ENCODE measurements at places on chromosomes 3 and 15.
A peak's percentile ranks its signal among the peaks of the same experiment; 100 is the strongest.

DNA sequence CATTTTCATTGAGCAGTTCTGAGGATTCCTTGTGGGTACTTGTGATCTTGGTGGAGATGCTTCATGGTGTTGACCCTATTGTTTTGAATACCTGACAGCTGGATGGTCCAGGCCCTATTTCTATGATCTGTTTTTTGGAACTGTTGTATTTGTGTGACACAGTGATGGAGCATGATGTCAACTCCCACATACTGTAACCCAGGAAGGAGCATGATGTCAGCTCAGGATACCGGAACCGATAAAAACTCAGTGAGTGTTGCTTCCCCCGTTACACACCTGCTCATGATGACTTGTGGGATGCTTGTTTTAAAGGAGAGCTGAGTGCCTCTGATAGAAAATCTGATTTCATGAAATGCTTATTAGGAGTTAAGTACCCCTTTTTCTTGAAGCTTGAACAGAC, 45.1 kb downstream of the ZBTB38 start:
- DNase-seq: no peak

- DNase-seq: no peak
Measured at GRCh38 chr3:105772635-105773034, 96.2 kb downstream of the CBLB start.

DNA sequence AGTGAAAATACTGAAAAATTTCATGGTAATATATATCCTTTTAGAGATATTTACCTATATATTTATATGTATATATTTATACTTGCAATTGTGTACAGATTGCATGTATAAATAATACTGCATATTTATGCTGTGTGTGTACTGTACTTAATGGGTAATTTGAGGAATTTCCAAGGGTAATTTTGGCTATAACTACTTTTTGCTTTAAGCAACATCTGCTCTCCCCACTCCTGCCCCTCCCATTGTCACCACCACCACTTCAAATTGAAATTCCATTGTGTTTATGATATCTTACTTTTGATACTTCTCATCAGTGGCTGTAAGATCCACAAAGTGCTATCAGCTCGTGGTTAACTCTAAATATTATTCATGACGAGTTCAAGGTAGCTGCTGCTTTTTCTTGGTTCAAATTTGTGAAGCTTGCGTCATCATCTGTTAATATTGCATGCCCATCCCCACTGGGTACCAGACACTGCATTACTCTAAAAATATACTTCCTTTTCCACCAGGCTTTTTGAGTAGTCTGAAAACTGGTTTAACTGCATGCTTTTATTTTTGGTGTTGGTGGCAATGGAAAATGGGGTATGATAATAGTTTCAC, 91.7 kb upstream of the MITF start:
- DNase-seq: no peak

GRCh38 chr3:64650715-64651114, 37.1 kb downstream of the ADAMTS9 start:
- DNase-seq: no peak

- no peak for DNase-seq
Measured at GRCh38 chr3:81985996-81986723, 224.7 kb upstream of the GBE1 start.

- DNase-seq: no peak
Measured at GRCh38 chr3:157180262-157180661, 20.3 kb upstream of the CCNL1 start.

- no peak for DNase-seq
Measured at GRCh38 chr3:137972396-137972795, 37.6 kb upstream of the CLDN18 start.

DNA sequence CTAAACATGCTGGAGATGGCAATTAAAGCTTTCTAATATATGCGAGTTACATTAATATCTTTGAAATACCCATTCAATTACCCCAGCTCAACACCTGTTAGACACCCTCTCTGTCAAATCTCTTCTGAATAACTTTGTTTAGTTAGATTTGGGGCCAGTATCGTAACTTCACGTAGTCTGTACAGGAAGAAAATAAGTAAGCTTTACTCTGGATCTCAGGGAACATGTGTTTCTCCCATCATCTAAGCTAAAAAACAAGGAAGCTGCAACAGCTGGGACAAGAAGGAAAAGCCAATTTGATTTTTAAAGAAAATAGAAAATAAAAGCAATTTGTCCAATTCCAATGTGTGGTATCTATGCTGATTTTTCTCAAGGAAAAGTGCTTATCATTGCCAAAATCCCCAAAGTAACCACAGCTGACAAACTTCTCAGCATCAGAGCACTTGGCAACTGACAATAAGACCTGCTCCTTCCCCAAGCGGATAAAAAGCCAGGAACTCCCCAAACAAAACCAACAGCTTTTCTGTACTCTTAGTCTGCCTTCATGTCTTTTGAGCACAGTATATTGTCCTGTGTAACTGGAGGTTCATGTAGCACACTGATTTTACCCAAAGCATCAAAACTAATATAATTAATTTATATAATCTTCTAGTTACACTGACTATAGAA, 279.1 kb downstream of the ZBTB20 start:
- no peak for DNase-seq

DNA sequence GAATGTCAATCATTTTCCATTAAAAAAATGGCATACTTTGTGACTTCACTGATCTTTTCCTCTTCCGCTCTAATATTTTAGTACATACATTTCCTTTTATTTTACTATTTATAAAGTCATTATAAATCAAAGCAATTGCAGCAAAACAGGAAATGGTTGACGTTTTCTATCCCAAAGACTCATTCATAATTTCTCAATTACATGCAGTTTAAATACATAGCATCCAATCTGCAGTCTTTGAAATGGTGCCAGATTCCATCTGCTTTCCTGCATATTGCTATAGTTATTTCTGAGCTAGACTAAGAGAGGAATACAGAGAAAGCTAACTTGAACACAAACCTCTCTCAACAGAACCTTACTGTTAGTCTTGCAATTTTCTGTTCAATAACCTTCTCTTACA, 179.8 kb downstream of the ZPLD1 start:
- DNase-seq: no peak

GRCh38 chr15:62712455-62712839, 330.1 kb upstream of the TPM1 start:
- DNase-seq: no peak

- no peak for DNase-seq
Measured at GRCh38 chr3:191300422-191300821, 28.8 kb upstream of the CCDC50 start.

- no peak for DNase-seq
Measured at GRCh38 chr3:157472648-157473047, 30.6 kb downstream of the VEPH1 start.

- DNase-seq: no peak
Measured at GRCh38 chr15:40108061-40108854, 421 bp downstream of the BMF start.

- no peak for DNase-seq
Measured at GRCh38 chr3:172787746-172788145, 37.2 kb downstream of the ECT2 start.

DNA sequence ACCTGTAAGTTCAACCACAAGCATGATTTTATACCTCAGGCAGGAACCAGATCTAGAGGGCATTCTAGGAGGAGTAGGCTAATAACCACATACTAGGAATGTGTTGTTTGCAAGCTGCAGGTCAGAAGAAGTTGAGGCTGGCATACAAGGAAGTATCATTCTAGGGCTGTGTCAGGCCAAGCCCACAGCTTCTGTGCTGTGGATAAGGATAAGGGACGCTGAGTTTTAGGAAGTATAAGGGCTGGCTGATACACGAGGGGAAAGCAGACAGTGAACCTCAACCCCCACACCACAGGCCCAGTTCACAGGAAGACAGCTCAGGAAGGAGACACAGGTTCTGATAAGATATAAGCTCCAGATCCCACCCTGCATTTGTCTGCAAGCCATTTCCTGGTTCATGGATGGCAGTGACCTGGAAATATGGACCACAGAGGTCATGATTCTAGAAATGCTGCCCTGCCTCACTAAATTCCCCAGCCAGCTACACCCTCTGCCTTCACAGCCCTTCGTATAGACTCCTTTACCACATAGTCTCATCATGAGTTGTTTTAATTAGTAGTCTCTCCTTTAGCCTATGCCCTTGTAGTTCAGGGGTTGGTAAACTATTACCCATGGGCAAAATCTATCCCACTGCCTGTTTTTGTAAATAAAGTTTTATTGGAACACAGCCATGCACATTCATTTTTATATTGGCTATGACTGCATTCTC, 260.7 kb downstream of the OPA1 start:
- DNase-seq: no peak

GRCh38 chr3:148992027-148992634, 791 bp downstream of the GYG1 start:
- DNase-seq: no peak

GRCh38 chr3:139132976-139133375, 88.3 kb upstream of the PRR23C start:
- DNase-seq: no peak

- DNase-seq: no peak
Measured at GRCh38 chr3:148464246-148464645, 233.5 kb upstream of the AGTR1 start.

DNA sequence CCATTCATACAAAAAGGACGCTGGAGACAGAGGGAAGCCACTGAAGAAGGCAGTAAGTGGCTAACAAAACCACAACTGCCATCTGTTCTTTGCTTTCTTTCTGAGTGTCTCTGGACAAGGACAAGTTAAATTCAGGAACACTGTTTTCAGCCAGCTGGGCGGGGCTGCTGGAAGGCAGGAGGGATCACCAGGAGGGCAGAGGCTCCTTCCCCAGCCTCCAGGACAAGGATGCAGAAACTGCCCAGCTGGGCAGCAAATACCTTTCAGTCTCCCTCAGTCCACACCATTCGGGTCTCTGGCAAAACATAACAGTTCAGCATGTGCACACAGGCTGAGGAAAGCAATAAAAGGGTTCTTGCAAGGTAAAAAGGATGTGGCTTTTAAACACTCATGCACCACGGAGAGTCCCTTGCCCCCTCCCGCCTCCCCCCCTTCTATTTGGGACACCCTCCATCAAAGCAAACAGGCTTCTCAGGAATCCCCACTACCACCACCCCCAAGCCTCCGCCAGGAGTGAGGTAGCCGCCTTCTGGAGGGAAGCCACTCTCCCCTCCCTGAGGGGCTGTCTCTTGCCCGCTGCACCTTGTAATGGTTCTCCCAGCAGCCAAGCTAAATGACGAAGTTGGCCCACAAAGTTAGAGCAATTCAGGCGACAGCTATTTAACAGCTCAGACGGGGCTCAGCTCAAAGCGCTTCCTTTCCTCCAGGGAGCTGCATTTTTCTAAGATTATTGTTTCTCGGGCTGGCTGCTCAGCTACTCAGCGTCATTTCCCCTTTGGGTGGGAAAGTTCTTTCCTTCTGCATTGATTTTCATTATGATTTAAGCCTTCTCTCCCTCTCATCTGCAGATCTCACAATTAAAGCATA, 3.8 kb downstream of the HEG1 start:
- peak; percentile 78 for DNase-seq

- no peak for DNase-seq
Measured at GRCh38 chr15:91589360-91589759, 264.1 kb upstream of the SLCO3A1 start.

DNA sequence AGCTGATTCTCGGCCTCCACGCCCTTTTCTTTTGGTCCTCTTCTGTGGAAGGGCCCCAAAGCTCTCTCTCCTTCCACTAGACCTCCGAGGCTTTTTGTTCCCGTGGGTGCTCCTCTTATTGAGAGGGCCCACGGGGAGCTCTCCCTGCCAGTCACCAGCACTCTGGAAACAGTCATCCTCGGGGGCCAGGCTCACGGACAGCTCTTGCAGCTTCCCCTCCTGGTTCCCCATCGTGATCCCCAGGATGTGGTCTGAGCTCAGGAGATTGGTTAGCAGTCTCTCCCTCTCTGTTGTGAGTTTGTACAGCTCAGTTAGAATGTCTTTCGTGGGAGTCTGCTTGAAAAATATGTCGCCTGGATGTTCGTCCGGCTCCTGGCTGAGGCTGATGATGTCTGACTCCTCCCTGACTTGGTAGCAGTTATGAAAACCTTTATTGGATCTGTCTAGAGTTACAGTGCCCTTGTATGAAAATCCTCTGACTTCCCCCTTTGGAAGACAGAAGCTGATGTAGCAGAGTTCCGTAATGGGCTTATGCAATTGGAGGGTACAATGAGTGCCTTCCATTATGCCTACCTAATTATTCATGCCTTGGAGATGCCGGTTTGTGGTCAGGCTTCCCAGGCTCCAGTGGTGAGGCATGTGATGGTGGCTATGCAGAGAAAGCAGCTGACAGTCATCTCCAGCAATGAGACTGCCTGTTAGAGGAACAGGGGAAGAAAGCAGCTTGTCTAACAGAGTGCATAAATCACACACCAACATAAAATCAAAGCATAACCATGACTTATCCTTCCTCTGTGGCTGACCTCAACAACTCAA, 40.0 kb downstream of the FMN1 start:
- DNase-seq: no peak

DNA sequence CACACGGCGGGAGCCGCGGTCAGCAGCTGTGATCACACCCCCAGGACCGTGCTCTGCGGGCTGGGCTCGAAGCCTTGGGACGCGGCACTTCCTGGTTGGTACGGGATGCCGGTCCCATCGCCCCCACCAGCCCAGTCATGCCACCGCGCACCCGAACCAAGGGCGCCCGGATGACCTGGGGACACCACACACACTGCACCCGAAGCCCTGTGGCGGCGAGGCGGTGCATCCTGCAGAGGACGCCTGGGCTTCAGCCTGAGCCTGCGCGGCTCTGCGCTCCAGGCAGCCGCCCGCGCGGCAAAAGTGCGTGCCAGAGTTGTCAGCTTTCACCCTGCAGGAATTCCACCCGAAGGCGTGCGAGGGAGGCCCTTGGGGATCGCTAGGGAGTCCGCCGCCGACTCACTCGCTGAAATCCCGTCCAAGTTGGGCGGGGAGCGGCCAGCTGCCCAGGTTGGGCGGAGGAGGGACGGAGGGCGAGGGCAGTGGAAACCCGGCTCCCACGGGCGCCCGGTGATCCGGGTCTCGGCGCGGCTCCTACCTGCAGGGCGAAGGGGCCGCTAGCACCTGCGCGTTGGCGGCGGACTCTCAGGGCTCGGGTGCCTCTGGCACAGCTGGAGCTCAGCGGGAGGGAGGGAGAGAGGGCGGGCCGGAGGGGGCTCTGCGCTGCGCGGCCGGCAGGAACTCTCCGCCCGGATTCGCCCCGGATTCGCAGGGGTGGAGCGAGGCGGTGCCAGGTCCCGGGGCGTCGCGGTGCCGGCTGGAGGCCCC, at the start of gene PLD1:
Gene PLD1, minus strand, starts transcription at position 623 of the 768 bp plus-strand sequence. CDS start 72,432 bp downstream, outside the sequence.
- DNase-seq: no peak

- no peak for DNase-seq
Measured at GRCh38 chr15:73382115-73382514, 13.4 kb upstream of the HCN4 start.

GRCh38 chr15:36130641-36131310, 448.6 kb upstream of the CDIN1 start:
- DNase-seq: no peak

- peak; percentile 81 for DNase-seq
Measured at GRCh38 chr15:34367101-34368081, at the start of gene LPCAT4. LPCAT4 (minus strand) TSS chr15:34367196; CDS start chr15:34367100, 96 bp downstream.
